ENCODE measurements at places on chromosomes 13 and 19.
A peak's percentile ranks its signal among the peaks of the same experiment; 100 is the strongest.

- peak; percentile 84 for DNase-seq
Observed at GRCh38 chr13:28408235-28408848, 86.6 kb downstream of the FLT1 start.

DNA sequence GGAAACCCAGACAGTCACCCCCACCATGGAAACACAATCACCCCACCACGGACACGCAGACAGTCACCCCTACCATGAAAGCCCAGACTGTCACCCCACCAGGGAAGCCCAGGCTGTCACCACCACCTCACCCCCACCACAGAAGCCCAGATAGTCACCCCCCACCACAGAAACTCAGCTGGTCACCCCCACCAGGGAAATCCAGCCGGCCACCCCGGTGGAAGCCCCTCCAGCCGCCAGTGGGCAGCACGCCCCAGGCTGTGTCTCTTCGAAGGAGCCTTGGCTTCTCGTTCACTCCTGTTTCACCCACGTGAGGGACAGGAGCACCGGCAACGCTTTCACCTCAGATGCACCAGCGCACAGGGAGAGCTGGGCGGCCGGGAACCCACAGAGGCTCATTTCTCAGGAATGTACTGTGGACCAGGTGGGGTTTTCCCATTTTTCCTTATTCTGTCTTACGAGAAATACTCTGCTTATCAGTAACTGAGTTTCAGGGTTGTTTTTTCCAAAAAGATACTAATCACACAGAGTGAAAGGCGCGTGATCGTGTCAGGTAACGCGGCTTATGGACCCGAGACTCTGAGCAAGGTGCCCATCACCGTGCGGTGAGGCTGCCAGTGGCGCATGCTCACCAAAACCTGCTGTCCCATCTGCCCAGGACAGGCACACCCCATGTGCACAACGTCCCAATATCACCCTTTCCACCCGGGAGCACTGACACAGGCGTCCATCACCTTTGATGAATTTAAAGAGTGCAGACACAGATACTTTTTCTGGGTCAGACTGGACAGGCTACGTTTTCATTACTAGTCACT, 28.0 kb downstream of the CARS2 start:
- no peak for DNase-seq

DNA sequence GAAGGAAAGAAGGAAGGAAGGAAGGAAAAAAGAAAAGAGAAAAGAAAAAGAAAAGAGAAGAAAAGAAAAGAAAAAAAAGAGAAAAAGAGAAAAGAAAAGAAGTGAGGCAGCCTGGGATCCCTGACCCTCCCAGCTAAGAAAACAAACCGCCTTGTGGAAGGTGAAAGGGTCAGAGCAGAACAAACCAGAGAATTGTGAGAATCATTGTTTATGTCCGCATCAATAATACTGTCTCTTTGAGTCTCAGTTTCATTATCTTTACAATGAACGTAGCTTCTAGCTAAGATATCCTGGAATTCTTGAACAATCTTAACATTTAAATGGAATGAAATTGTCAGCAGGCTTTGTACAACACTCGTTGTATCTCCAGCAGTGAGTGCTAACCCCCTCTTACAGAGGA, 66.4 kb upstream of the SERP2 start:
- DNase-seq = no peak

DNA sequence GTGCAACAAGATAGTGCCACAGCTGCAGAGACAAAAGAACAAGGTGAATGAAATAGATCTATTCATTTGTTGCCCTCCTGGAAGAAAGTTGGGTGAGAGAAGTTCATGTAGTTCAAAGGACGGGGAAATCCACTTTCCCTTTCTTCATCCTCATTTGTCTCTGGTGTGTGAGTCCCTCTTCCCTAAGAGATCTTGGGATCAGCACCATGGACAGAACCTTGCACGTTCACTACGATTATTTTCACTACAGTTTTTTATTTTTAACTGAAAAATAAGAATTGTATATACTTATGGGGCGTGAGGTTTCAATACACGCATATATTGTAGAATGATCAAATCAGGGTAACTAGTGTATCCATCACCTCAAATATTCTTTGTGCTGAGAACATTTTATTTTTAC, 29.2 kb downstream of the NLRP5 start:
- no peak for DNase-seq

DNA sequence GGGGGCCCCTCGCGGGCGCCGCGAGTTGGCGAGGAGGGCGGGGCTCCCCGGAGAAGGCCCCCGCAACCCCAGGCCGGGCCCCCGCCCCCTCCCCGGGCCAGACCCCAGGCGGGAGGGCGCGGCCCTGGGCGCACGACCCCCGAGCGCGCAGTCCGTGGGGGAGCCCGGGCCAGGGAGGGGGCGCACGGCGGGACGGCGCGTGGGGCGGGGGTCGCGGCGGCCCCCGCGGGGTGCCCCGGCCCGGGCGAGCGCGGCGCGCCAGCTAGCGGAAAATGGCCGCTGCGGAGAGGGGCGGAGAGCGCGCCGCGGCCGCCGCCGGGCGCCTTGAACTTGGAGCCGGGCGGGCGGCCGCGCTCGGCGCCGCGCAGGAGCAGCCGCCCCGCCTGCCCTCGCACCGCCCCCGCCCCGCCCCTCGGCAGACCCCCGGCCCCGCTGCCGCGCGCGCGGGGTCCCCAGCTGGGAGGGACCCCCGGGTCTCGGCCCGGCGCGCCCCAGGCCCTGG, 6.4 kb upstream of the NFIC start:
- DNase-seq = peak; percentile 42

DNA sequence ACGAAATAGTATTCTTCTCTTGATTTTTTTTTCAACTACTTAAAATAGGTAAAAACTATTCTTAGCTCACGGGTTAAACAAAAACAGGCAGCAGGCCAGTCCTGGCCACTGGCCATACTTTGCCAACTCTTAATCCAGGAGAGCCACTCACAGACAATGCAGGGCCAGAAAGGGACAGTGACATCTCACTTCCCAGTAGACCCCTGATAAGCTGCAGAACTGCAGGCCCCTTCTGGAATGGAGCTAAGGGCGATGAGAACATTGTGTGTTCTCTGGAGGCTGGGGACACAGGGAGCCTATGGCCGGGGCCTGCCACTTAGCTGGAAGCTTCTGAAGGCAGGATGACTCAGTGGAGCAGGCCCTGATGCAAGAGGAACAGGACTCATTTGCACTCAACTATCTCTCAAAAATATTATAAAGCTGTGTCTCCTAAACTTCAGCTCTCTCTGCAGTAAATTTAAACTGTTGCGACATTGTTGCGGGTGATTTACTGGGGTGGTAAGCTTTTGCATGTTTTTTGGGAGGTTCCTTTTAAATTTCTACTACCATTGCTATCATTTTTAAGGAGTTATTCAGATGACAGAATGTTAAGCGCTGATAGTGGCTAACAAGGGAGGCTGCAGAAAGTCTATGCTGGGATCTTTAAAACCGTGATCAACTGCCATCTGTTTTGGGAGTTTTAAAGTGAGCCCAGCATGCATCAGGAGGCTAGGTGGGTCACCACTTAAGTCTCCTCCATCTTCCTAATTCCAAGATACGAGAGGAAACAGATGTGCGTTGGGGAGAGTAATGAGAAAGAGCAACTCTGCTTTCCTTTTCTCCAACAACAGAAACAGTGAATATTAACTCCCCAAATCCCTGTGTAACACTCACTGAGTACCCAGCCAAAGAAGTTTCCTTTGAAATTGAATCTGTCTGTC, 33.2 kb upstream of the KATNAL1 start:
- DNase-seq = no peak

GRCh38 chr19:41364524-41365391, 809 bp upstream of the B9D2 start:
- DNase-seq = no peak

GRCh38 chr13:69264362-69265334, 843.0 kb upstream of the ATXN8OS start:
- peak; percentile 14 for DNase-seq

- DNase-seq = no peak
Observed at GRCh38 chr13:104571893-104572229, 1505.6 kb upstream of the SLC10A2 start.

GRCh38 chr13:30113551-30113950, 193.8 kb downstream of the KATNAL1 start:
- peak; percentile 29 for DNase-seq

DNA sequence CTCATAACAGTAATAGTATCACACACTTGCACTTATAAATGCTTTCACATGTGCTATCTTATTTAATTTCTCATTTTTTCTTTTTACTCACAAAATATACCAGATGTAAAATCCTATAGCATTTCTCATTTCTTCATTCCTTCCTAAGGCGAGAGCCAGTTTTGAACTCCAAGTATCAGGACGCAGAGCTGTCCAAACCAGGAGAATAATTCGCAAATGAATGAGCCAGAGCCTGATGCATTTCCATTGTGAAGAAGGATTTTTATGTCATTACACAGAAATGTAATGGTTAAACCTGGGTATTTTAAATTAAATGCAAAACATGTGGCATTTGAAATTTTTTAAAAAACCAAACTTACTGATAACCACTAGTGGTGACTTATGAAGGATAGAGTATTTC, 244.3 kb downstream of the RGCC start:
- DNase-seq = no peak

- peak; percentile 88 for DNase-seq
Observed at GRCh38 chr19:29201855-29202254, 11.1 kb downstream of the UQCRFS1 start.

- peak; percentile 71 for DNase-seq
Observed at GRCh38 chr19:48608798-48609263, 2.3 kb downstream of the SPACA4 start.

DNA sequence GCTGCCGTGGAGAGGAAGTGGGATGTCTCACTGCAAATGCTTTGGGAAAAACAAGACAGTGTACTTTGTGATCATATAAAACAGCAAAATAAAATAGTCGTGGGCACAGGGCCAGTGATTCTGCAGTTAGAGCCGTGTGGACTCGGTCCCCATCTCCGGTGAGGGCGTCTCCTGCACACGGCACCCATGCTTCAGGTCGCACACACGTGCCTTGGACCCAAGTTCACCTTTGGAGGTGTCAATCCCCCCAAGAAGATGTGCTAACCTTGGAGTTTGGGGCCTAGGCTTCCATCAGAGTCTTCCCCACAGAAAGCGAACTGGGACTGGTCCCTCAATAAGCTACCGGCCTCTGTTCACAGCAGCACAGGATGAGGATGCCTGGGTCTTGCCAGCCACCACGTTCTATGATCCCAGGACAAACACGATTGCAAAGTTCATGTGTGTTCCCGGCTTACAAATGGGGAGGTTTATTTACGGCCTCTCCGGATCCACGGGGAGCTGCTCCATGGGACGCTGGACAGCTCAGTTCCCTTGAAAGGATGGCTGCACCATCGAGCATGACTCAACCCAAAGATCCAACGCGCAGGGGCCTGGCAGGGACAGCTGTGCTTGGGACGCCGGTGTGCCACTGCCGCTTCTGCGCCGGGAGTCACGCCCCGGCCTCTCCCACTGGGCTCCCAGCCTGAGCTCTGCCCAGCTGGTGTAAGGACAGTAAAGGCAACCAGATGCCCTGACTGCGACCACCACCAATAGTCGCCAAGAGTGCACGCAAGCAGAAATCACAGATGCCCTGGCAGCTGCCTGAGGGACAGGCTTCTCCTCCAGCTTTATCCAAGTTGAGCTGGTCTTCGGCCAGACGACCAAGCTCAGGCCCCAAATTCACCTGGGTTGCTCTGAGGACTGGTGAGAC, 8.6 kb downstream of the GAS6 start:
- no peak for DNase-seq

- DNase-seq = no peak
Observed at GRCh38 chr13:52162279-52163101, 3.1 kb upstream of the NEK3 start.

- DNase-seq = peak; percentile 89
Observed at GRCh38 chr19:29308977-29309590, 96.1 kb upstream of the UQCRFS1 start.

DNA sequence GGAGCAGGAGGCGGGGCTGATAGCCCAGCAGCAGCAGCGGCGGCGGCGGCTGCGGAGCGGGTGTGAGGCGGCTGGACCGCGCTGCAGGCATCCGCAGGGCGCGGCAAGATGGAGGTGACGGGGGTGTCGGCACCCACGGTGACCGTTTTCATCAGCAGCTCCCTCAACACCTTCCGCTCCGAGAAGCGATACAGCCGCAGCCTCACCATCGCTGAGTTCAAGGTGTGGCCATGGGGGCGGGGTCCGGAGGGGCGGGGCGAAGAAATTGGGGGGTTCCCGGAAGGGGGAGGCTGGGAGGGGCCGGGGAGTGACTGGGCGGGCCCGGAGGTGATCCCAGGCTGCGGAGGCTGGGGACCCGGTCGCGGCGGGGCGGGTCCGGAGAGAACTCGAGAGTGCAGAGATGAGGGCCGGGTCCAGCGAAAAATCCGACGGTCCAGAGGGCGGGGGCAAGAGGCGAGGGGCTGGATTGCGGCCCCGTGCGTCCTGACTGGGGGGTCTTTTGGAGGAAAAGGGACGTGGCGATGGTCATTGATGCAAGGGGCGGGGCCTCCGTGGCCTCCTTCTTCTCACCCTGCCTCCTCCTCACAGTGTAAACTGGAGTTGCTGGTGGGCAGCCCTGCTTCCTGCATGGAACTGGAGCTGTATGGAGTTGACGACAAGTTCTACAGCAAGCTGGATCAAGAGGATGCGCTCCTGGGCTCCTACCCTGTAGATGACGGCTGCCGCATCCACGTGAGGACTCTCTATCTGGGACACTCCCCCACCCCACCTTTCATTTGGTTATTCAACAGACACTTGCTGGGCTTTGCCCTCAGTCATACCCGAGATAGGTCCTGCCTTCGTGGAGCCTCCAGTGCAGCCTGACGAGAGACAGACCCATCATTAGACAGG, at the start of gene TBCB:
Gene TBCB (plus strand): TSS at position 16 of the 891 bp plus-strand sequence. CDS start 93 bp downstream, at position 109.
- DNase-seq = peak; percentile 54

DNA sequence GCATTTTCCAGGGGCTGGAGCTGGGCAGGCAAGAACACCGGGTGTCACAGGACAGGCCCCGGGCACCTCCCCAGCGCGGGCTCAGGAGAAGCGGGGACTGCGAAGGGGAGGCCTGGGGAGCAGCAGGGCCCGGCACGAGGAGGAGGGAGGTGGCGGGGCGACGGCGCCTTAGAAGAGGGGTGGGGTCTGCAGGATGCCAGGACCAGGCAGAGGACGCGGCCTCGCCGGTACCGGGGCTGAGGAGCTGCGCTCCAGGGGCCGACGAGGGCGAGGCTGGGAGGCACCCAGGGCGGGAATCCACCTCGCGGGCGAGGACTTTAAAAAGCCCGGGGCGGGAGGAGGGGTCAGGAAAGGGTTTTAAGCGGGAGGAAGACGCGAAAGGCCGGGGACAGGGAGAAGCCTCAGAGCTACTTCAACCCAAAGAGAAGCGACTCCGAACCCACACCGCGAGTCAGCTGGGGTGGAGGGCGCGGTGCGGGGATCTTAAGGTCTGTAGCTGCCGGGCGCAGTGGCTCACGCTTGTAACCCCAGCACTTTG, 665 bp downstream of the ZNF347 start:
- peak; percentile 41 for DNase-seq

Measured in NCI-H526 (cell line).